ENCODE measurements at places on chromosomes 12 and 14.

DNA sequence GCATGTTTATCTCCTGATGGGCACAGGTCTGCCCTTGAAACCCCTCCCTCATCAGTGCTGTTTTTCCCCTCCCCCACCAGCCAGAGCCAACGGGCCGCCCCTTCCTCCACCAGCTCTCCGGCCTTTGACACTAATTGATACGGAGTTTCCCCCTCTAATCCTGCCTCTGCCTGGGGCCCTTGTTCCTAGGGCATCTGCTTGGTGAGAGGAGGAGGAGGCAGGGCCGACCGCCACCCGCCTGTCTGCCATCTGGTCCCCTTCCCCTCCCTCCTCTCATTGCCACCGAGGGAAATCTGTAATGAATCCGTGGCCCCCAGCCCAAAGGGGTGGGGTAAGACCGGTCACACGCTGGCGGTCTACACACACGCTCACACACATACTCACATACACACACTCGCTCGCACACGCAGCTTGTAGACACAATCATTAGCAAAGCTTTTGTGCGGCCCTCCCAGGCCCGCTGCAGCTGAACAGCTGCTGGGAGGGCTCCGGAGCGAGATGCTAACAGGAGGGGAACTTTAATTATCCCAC is 27.4 kb downstream of the SRRM4 start:
- peak; percentile 16 for DNase-seq

DNA sequence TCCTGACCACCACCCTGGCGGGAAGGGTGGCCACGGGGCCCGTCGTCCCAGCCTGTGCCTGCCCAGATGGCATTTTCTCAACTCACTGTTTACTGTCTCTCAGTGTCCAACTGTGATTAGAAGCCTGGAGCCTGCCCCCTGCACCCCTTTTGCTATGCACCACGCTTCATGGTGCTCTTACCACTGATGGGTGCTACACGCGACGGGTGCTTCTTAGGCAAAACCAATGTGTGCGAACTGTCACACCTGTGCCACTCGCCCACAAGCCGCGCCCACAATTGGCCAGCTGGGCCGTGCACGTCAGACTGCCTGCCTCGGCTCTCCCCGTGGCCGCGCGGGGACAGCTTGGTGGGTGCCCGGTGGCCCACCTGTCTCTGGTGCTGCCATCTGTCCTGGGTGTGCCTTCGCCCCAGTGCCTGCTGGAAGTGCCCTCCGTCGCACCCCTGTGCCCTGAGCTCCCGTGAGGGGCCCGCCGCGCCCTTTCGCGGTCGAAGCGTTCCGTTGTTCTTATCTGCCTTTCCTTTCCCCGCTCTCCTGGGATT is 15.1 kb upstream of the AMN start:
- DNase-seq: no peak

DNA sequence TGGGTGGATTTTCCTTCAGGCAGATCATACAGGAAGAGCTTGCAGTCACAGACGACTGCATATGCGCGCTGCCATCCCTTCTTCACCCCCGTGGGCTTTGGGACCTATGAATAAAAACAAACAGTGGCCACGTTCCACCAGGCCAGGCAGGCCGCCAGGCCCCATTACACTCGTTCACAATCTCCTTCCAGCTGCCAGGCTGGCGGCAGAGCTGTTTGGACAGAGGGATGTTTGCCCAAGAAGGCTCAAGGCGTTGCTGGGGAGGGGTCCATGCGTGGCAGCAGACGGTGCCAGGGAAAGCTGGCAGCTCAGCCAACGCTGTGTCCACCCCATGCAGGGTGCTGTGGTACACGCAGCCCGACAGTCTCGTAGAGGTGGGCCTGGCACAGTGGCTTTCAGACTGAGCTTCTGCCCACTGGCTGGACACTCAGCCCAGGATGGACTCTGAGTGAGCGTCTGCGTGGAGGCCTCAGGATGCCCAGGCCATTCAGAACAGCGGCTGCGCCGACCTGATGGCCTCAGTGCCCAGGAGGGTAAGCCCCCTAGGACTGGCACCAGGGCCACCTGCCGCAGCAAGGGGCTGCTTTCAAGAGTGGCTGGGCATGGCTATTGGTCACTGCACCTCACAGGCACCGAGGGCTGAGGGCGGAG is 27.5 kb downstream of the AMN start:
- DNase-seq: peak; percentile 72

DNA sequence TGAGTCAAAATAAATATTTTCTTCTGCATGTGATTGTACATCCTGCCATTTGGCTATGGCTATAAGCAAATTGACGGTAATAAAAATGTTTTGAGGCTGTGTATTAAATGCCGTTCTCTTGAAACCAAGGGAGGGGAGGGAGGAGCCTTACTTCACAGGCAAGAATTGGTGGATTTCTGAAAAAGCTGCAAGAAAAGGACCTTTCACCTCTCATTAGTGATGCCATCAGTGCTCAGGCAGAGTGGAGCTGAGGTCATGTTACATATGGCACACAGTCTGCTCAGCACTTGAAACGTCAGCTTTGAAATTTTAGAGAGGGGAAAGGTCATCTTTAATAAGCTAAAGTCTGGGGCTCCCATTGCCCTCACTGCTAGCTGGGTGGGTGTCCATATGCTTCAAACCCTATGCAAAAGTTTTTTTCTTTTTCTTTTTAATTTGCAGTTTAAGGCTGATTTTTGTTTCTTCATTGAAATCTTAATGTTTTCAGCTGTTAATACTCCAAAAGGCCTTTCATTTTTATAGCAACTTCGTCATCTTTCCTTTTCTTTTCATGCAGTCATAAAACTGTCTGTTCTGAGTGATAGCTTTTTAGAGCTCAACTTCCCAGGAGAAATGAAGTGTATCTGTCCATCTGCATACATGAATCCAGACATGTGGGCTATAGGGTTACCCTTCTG is 9.8 kb upstream of the SIX1 start:
- DNase-seq: no peak

- no peak for DNase-seq
These were observed 5.4 kb upstream of the TAS2R46 start for GRCh38 chr12:11067514-11067913.

DNA sequence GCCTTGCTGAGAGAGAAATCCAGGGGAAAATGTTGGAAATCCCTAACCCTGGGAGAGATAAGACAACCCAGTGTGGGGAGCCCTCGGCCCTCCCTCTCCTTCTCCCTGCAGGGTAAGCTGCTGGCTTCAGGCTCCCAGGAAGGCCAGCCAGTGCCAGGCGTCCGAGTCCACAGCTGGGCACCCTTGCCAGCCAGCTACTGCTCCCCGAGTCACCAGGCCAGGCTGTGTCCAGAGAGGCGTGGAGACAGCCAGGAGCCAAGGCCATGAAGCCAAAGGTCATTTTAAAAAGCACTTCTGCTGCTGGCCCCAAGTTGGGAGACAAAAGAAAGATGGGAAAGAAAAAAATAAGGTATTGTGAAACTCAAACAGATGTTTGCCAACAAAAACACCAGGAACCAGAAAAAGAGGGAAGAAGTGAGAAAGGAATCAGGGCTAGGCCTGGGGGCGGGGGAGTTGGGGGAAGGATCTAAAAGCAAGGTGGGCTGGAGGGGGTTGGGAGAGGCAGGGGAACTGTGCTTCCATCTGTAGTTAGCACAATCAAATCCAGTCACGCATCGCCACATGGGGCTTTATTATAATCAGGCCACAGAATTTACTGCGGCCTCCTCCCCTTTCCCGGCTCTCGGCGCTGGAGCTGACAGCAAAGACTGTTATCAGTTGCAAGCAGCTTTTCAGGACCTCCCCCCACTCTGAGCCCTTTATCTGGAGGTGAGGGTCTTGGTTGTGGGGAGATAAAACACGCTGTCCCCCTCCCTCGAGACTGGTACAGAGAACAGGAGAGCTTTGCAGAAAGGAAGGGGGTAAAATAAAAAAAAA is 33.5 kb downstream of the RBM19 start:
- DNase-seq: peak; percentile 65

DNA sequence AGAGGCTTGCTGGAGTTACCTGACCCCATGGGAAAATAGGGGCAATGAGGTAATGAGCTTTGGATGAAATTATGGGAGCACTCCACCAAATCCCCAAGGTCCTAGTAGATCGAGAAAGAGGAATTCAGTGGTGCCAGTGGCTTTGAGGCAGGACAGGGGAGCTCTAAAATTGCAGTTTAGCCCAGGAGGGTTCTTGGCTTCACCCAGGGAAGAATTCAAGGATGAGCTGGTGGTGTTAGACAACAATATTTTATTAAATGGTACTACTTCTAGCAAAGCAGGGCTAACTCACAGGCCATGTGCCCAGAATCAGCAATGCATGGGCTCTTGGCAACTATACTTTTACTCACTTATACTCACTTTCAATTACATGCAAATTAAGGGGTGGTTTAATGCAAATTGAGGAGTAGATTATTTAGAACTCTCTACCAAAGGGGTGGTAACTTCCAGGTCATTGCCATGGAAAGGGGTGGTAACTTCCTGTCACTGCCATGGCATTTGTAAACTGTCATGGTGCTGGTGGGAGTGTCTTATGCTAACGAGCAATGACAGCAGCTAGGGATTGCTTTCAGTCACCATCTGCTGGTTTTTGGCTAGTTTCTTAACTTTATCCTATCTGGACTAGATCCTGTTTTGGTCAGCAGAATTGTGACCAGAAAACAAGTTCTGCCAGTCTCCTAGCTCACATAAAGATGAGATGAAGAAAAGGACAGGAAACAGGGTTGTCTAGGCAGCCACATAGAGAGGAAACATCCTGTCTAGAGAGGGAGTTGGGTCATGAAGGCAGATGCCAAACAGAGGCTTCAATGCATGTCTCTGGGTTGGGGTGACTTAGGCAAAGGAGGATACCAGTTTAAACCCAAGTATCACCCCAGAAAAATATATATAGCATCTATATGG is 64.7 kb downstream of the ZNF641 start:
- DNase-seq: no peak

DNA sequence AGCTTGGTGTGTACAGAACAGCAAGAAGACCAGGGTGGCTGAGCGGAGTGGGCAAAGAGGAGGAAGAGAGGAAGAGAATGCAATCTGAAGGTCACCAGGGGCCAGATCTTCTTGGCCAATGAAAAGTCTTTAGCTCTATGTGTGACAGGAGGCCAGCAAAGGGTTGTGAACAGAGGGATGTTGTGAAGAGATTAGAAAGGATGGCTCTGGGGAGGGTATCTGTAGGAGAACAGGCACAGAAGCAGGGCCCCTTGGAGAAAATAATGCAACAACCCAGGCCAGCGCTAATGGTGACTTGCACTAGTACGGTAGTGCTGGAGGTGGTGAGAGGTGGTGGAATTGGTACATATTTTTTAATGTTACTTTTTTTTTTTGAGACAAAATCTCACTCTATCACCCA is 97.2 kb downstream of the NT5DC3 start:
- DNase-seq: no peak

GRCh38 chr14:78327426-78328221 is 157.5 kb downstream of the NRXN3 start:
- DNase-seq: no peak

- DNase-seq: no peak
These were observed 168.3 kb downstream of the RMST start for GRCh38 chr12:97630875-97631274.

DNA sequence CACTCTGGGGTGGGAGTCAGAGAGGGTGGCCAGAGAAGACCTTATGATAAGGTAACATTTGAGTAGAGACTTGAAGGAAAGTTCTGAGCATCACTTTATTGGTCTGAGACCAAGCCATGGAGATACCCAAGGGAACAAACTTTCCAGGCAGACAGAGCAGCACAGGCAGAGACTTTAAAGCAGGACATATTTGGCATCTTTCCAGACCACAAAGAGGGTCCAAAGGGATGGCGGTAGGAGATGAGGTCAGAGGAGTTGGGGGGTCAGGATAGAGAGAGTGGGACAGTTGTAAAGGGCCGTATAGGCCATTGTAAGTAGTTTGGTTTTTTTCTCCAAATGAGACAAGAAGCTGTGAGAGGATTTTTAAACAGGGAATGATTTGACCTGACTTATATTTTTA is 344.4 kb downstream of the SEC23A start:
- no peak for DNase-seq

GRCh38 chr14:29637411-29637810 is 290.2 kb downstream of the PRKD1 start:
- peak; percentile 42 for DNase-seq

GRCh38 chr14:81981307-81981675 is 447.6 kb upstream of the SEL1L start:
- DNase-seq: no peak

DNA sequence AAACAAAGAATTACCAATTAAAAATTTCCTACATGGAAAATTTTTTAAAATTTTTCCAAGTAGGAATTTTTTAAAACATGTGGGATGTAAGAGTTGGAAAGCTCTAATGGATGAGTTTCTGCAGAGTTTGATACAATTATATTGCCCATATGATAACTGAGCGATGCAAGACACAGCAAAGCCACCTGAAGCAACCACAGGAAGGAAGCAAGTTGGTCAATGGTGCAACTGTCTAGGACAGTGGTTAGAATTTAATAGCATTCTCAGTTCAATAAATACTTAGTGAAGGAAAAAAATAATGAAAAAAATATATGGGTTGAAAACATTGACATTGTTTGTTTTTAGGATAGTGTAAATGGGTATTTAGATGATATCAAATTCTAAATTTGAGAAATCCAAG is 178.6 kb upstream of the GARIN2 start:
- no peak for DNase-seq

GRCh38 chr12:106580671-106581508 is 1.9 kb upstream of the RFX4 start:
- no peak for DNase-seq

DNA sequence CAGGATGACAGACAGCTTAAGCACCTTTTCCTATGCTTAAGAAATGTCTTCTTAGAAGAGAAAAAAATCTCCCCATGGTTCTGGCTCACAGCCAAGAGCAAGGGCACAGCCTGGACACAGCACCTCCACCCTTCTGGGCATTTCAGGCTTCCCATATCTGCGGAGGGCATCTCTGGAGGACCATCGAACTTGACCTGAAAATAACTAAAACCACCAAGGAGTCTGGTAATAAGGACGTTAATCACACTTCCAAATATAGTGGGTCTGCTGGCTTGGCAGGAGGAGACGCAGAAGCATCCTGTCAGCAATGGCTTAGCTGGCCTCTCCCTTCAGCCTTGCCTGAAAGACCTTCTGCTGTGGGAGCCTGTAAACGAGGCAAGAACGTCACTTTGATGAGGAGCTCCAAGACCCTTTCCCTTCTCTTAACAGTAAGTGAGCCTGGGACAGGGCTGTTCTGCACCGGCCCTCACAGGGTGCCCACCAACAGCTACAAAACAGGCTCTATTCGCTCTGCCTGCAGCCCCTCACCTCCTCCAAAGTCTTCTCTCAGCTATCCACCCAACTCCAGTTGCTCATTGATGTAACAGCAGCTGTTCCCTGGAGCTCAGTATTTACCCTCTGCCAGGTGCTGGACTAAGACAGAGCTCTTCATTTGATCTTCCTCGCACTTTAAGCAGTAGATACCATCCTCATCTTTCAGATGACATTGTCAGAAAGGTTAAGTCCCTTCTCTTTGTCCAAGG is 13.2 kb downstream of the SETD3 start:
- DNase-seq: no peak

- no peak for DNase-seq
These were observed 98.8 kb downstream of the SLC25A47 start for GRCh38 chr14:100421756-100422470.

- DNase-seq: no peak
These were observed 1.7 kb downstream of the LTBP2 start for GRCh38 chr14:74610199-74610865.

- DNase-seq: no peak
These were observed 34.5 kb downstream of the SSPN start for GRCh38 chr12:26229910-26230309.
